ENCODE measurements at places on chromosomes 6 and 20.

GRCh38 chr20:18091623-18092022 is 33.9 kb upstream of the OVOL2 start:
- DNase-seq, result no peak

DNA sequence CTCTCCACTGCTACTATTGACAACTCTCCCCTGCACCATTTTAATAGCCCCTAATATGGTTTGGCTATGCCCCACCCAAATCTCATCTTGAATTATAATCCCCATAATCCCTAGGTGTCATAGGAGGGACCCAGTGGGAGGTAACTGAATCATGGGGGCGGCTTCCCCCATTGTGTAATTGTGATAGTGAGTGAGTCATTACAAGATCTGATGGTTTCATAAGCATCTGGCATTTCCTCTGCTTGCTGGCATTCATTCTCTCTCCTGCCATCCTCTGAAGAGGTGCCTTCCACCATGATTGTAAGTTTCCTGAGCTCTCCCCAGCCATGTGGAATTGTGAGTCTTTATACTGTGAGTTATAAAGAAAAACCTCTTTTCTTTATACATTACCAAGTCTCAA is 74.1 kb upstream of the TCF21 start:
- DNase-seq, result peak; percentile 83

GRCh38 chr6:124057461-124057860 is 253.8 kb downstream of the NKAIN2 start:
- no peak for DNase-seq

DNA sequence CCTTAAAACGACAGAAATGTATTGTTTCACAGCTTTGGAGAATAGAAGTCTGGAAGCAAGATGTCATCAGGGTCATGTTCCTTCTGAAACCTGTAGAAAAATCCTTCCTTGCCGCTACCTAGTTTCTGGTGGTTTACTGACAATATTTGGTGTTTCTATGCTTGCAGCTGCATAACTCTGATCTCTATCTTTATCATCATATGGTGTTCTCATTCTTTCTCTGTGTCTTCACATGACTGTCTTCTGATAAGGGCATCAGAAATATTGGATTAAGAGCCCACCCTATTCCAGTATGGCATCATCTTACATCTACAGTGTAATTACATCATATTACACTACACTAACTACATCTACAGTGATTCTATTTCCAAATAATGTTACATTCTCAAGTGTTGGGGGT is 148.0 kb downstream of the MANEA start:
- no peak for DNase-seq

DNA sequence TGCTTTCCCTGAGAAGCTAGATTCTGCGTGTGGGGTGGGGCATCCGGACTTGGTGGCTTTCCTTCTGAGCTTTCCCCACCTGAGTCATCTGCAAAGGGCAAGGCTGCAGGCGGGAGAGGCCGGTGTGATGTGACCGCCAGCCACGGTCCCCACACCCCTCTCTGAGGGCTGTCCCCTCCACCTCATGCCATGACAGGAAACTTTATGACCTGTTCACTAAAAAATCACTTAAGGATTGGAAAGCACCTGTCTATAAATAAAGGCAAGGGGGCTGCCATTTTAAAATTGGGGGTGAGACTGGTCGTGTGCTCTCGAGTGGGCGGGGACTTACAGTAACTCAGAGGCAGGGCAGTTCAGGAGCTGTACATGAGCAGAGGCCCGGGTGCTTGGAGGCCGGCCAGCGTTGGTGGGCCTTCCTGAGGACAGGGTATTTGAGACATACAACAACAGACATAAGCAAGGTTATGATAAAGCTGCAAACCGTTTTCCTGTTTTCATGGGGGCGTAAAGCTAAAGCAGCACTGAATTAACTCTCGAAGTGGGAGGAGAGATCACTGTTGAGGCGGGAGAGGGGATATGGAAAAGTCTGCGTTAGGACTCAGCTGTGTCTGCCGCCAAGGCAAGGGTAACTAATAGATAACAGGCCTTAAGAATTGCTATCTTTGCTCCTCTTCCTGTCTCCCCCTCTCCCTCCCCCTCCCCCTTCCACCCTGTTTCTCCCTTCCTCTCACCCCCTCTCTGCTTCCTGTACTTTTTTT is 16.1 kb upstream of the SERPINB1 start:
- peak; percentile 95 for DNase-seq

GRCh38 chr20:23649242-23649641 is 11.5 kb upstream of the CST3 start:
- DNase-seq, result no peak

DNA sequence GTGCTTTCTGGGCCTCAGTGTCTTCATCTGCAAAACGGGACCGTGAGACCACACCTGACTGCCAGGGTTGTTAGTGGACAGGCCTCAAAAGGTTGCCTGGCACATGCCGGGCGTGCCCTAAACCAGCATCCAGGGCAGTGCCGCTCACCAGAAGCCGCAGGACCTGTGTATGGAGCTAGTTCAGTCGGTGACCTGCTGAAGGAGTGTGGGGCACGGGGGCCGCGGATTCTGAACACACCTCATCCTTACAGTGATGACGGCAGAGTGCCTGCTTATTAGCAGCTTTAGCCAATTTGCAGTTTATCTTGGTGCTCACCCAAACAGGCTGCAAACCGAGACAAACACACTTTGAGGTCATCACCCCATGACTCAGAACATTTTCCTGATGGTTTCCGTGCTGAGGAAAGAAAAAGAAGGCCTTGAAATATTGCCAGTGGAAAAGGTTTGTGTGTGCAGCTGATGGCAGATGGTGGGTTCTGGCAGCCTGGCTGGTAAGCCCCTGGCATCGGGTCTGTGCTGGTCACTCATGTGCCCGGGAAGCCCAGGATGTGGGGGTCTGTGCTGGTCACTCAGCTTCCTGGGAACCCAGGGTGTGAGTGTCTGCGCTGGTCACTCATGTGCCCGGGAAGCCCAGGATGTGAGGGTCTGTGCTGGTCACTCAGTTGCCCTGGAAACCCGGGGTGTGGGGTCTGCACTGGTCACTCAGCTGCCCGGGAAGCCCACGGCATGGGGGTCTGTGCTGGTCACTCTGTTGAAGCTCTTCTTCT is 153.8 kb downstream of the ERMARD start:
- DNase-seq, result peak; percentile 87

- no peak for DNase-seq
These were observed 118.7 kb downstream of the BMP2 start for GRCh38 chr20:6886065-6886729.
